Cerebellar cortex (tissue), 1 donor: ENCODE measurements at places on chromosomes 5 and 9.

- peak; percentile 22 for DNase-seq
These were observed 127.0 kb downstream of the NNT start for GRCh38 chr5:43729846-43730478.

- DNase-seq = no peak
These were observed 156.1 kb downstream of the LURAP1L start for GRCh38 chr9:12930906-12931305.

DNA sequence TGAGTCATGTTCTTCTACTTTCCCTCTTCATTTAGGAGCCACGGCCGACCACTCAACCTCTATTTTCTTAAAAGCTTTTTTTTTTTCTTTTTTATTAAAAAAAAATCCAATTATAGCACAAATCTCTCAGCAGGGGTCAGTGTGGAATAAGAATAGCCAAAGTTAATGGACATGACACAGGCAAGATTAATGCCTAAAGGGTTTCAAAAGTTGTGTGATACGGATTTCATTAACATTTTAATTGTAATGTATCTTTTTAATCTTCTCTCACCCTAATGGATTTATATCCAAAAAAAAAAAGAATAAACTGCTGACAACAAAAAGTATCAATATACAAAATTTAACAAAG lies 5.4 kb downstream of the NACC2 start:
- DNase-seq = no peak

- peak; percentile 90 for DNase-seq
These were observed 32.1 kb downstream of the NAIF1 start for GRCh38 chr9:128034821-128035652.

- no peak for DNase-seq
These were observed 37.7 kb upstream of the FGF10 start for GRCh38 chr5:44426944-44427343.

GRCh38 chr5:68226546-68227073 lies 11.1 kb downstream of the PIK3R1 start:
- no peak for DNase-seq

DNA sequence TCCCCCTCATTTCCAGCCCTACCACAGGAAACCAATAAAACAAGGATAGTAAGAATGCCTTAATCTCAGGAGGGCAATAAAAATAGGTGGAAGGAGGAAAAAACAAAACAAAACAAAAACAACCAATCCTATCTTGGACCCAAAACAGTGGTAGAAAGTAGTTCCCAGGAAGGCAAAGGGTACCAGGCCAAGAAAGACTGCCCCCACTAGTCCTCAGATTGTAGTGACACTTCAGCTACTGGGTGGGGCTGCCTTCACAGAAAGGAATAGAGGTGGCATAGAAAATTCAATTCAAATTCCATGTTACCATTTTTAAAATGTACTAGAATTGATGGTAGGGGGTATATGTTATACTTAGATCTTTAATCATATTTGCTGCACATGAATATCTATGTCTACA lies 59.3 kb downstream of the DPYSL3 start:
- DNase-seq = no peak
